Stimulated activated naive CD4-positive, alpha-beta T cell (primary cell): ENCODE measurements at places on chromosomes 1 and 21.

- no peak for DNase-seq
These were observed 55.2 kb downstream of the NGF start for GRCh38 chr1:115282807-115283208.

- no peak for DNase-seq
These were observed 35.5 kb downstream of the TIAM1 start for GRCh38 chr21:31308584-31308983.

DNA sequence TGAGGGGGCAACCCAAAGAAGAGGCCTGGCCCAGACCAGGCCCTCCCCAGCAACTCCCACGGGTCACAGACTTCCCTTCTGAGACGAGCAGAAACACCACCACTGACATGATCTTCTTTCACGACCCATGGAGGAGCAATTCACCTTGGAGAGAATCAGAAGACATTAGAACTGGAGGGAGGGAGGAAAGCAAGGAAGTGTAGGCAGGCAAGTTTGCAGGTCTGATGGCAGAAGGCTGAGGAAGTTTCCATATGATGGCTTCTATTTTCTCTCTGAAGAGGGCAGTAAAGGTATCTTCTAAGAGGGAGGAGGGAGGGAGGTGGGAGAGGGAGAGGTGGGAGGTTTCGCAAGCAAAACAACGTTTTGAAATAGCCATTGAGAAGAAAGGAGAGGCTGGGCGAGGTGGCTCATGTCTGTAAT is 1.4 kb upstream of the UBXN10 start:
- DNase-seq: no peak

- no peak for DNase-seq
These were observed 441.1 kb upstream of the VAMP3 start for GRCh38 chr1:7329868-7330615.

- no peak for DNase-seq
These were observed 205.0 kb downstream of the HMCN1 start for GRCh38 chr1:185939142-185939541.

DNA sequence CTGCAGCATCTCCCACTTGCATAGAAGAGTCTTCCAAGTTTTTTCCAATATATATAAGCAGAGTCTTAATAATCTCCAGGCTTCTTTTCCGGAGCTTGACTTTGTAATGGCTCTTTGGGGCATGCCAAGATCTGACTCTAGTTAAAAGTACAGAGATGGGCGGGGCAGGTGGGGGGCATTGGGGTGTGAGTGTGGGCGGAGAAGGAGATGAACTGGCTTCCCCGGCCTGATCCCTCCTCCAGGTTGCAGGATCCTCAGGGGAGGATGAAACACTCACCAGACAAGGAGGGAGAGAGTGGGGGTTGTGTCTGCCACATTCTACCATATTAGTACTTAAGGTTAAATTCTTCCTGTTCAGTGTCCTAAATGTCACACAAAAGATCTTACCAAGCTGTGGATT is 23.0 kb downstream of the S100A10 start:
- no peak for DNase-seq

DNA sequence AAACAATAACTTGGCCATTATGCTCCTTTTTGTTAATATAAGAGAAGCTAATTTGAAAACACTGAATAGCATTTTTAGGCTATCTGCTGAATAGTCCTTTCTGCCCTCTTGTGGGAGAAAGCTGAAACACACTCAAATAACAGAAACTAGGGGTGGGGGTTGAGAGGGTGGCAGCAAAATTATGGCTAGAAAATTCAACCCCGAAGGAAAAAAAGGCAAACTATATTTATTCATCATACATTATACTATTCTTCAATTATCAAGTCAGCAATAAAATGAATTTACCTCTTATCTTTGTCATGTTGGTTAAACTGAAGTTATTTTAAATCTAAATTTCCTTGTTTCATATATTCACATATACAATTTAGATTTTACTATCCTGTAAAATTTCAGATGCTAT is 255.9 kb downstream of the FAF1 start:
- no peak for DNase-seq
